Stimulated activated CD8-positive, alpha-beta memory T cell treated with anti-CD3 and anti-CD28 coated beads, Interleukin-7, amount 100 ng/mL, for 1 hour (primary cell): ENCODE measurements at places on chromosomes 5 and 9.

GRCh38 chr5:6019612-6020011, 358.7 kb downstream of the MED10 start:
- DNase-seq: no peak

DNA sequence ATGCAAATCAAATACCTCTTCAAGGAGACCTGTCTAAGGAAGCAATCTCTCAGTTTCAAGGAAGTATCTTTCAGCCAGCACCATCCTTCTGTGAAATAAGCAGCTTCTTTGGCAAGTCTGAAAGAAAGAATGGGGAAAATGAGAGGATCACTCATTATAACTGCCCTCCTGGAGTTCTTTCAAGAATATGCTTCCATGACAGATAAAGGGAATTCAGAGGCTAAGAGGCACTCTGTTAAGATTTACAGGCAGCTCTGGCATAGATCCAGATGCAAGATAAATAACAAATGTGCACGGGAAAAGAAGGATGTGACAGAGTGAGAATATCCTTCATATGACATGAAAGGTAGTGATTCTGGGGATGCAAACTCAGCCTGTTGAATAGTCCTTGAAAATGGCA, 348.2 kb upstream of the CCNG1 start:
- DNase-seq: no peak

GRCh38 chr5:79924936-79925893, 65.8 kb downstream of the MTX3 start:
- DNase-seq: no peak

GRCh38 chr9:98135938-98136337, 16.9 kb upstream of the TRIM14 start:
- no peak for DNase-seq

DNA sequence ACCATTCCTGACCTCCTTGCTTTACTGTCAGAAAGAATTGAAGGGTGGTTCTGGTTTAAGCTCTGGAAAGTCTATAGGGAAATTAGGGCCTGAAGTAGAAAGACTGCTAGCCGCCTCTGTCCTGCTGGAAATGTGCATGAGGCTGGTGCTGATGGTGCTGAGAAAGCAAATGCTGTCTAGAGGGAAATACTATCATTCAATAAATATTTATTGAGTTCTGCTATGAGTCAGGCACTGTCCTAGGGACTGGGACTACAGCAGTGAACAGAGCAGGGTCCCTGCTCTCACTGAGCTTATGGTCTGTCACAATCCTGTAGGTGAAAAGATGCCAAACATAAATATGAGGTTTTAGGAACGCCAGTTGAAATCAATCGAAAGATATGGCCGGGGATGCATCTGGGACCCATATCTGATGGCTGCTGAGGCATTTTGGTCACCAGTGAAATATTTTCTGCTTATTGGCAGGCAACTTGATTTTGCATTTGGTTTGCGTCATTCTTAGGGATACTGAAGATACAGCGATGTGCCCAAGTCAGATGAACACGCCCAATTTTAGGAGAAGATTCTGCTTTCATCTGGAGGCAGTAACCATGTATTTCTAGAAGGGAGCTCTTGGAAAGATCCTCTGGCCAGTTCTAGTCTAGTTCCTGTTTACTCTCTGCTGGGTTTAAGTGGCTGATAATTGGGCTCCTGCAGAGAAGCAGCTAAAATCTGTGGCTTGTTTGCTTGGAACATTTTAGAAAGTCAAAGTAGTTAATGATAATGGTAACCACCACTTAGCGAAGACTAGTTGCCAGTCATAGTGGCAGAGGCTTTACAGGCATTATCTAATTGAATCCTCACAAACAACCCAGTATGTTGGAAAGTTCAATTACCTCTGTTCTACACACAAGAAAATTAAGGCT, 73.3 kb downstream of the INSYN2B start:
- DNase-seq: no peak

- no peak for DNase-seq
These were observed 791.8 kb upstream of the C9orf72 start for GRCh38 chr9:28365020-28365640.

GRCh38 chr9:125446561-125447094, 185.0 kb downstream of the GAPVD1 start:
- no peak for DNase-seq

DNA sequence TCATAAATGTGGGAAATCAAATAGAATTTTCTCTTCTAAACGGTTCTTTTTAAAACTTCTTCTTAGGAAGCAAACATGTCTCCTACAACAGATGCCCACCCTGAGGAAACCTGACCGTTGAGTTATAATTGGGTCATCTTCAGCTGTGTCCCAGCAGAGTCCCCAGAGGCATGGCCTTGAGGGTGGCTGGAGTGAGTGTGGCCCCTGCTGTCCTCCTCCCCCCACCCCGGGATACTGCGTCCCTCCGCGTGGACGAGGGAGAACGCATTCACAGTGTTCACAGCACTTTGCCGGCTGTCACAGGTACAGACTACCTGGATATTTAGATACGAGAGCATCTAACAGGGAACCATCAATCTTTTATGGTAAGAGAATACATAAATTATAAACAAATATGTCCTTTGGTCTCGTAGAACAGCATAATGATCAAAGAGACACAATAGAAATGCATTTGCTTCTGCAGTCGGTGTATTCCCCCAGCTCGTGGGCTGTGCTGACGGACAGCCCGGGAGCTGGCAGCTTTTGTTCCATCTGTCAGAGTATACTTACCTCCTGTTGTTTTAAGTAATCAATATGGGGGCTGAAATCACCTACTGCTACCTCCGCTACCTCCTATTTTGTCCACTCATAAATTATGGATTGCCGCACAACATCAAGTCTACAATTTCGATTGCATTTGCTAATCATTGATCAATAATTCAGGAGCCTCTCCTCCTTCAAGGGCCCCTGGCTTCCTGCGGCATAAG, 214.7 kb downstream of the IRX2 start:
- DNase-seq: no peak

- no peak for DNase-seq
These were observed 368.1 kb upstream of the CTNND2 start for GRCh38 chr5:12272389-12272788.

DNA sequence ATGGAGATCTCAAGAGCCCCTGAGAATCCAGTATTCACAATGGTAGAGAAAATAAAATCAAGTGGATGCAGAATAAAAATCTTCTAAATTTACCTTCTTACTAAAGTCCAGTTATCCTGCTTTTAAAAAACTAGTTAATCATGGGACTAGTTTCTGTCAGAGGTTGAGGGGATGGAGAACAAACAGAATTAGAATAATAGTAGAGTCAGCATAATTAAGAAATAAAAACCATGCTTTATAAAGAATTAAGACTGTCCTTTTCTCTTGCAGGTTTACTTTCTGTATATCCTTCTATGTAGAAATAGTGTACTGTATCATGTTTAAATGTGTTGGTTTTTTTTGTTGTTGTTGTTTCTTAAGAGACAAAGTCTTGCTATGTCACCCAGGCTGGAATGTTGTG, 23.0 kb downstream of the ACOT12 start:
- no peak for DNase-seq

DNA sequence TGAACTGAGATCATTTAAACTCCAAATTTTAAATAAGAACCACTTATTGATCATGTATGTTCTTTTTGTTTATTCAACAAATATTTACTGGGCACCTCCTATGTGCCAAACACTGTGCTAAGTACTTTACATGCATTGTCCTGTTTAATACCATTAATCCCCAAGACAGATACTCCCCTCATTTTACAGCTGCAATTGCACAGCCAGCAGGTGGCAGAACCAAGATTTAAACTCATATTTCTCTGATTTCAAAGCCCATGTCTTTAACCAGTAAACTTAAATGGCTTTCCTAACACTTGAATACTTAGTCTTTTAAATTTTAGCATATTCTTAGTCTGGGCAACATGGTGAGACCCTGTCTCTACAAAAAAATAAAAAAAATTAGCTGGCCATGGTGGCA, 43.4 kb upstream of the KIAA1958 start:
- no peak for DNase-seq

DNA sequence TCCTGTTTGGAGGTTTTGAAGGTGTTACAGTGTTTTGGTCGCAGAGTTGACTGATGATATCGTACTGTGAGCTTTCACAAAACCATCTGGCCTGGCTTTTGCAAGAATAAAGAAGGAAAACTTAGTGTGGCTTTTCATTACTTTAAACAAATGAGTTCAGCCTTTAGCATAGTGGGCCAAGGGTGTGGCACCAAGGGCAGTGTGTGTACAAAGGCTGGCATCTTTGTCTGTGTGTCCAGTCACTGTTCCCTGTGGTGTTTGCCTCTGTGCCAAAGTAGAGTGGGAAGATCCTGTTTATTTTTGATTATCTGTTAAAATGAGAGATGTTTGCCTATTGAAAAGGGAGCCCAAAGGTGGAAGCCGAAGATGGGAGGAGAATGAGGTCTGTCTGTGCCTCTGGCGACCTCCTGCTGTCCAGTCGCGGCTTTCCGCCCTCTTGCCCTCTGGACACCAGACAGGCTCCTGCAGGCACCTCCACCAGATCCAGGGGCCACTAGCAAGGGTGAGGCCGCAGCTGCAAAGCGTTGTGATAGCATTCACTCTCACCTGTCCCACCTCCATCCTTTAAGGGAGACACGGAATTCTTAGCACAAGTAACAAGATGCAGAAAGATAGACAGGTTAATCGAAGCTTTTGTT, 113.7 kb downstream of the TRIO start:
- DNase-seq: no peak

DNA sequence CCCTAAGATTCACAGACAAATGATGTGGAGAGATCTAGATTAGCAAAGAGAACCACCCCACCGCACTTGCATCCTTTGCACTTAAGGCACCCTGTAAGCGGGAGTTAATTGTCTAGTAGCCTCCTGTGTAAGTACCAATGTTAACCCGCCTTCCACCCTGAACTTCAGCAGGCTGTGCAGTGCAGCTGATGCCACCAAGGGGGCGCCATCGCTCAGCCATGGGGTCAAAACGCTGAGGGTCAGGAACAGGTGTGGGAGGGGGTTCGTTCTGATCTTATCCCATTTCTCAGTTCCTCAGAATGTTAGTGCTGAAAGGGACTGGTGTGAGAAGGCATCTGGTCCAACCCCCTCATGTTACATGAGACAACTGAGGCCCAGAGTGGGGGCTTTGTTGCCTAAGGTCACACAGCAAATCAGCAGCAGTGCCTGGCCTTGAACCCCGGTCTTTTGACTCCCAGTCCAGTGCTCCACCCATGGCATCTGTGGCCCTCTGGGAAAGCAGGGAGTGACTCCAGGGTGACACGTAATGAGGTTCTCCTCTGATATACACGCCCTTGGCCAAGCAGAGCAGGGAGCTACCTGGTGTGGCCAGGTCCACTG, 57.3 kb downstream of the CYFIP2 start:
- DNase-seq: no peak

DNA sequence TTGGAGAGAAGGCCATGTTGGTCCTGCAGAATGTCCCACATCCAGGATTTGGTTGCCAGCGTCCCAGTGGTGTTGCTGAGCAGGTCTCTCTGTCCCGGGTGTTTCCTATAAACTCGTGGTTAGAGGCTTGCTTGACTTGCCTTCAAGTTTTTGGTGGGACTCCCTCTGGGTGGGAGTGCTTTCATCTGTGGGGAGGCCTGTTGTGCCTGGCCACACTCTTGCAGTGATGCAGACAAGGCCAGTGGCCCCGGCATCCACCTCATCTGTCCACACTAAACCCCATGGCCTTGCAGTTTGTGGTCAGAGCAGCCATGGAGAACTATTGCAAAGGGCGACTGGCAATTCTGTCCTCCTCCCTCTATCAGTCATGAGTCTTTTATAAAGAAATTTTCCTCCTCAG, 71.8 kb downstream of the PHF2 start:
- DNase-seq: no peak

DNA sequence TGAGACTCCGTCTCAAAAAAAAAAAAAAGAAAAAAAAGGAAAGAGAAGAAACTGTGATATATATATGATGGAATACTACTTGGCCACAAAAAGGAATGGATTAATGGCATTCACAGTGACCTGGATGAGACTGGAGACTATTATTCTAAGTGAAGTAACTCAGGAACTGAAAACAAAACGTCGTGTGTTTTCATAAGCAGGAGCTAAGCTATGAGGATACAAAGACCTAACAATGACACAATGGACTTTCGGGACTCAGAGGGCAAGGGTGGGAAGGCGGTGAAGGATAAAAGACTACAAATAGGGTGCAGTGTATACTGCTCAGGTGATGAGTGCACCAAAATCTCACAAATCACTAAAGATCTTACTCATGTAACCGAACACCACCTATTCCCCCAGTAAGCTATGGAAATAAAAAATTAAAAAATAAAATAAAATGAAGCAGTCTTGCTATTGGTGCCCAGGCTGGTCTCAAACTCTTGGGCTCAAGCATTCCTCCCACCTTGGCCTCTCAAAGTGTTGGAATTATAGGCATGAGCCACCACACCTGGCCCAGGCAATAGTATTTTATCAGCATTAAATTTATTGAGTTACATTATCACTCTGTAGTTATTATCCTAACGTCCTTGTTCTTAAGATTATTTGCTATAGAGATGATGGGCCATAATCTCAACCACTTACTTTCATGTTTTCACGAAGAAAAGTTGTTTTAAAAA, 71.5 kb upstream of the GPBP1 start:
- DNase-seq: no peak

GRCh38 chr5:172727551-172727950, 43.4 kb downstream of the DUSP1 start:
- DNase-seq: no peak

- no peak for DNase-seq
These were observed 68.6 kb upstream of the TBCA start for GRCh38 chr5:77844623-77845323.

DNA sequence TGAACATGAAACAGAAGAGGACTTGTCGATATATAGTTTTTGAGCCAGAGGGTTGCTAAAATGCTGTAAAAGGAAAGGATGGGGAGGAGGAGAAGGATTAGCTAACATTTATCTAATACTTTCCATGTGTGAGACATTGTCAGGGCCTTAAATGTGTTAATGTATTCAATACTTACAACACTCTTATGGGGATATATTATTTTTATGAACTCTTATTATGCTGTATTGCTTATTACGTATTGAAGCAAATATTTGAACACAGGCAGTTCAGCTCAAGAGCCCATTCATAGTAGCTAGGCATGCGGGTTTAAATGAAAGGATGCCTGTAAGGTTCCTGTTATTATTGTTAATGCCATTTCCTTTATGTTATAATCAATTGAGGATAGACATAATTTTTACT, 391.5 kb downstream of the CCDC171 start:
- DNase-seq: no peak

DNA sequence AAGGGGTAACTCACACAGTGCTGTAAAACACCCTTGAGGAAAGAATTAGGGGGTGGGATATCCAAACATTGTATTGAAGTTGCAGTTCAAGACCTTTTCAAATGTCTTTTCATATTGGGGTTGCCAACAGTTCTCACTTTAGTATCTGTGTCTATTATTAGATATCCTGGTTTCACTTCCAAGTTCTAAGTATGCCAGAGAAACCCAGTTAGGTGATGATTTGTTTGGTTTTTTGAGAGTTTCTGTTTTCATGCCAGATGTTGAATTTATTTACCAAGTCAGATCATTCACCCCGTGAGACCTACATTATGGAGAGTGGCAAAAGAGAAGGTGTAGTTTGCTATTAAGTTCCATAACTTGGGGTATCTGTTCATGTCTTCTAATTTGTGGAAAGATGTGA, 64.5 kb downstream of the C9orf152 start:
- DNase-seq: no peak
